ENCODE measurements at places on chromosomes 4 and X.

- peaks cover 18% of the 10 kb centered on the region for H3K4me1 ChIP-seq
- no peaks in the 10 kb centered on the region for H3K27me3 ChIP-seq
- H3K4me3 ChIP-seq: no peak overlapping the region
- H3K36me3 ChIP-seq: no peaks in the 10 kb centered on the region
- H3K27ac ChIP-seq: no peak overlapping the region
Observed at GRCh38 chr4:75004755-75005668, 72.1 kb downstream of the PARM1 start.

GRCh38 chr4:5760936-5761480, 50.0 kb downstream of the EVC start:
- no peak overlapping the region for H3K27ac ChIP-seq
- no peaks in the 10 kb centered on the region for H3K4me1 ChIP-seq
- H3K27me3 ChIP-seq: no peaks in the 10 kb centered on the region

GRCh38 chrX:113370006-113370405, 529.4 kb upstream of the AMOT start:
- no peak overlapping the region for H3K27ac ChIP-seq
- no peaks in the 10 kb centered on the region for H3K36me3 ChIP-seq
- H3K4me3 ChIP-seq: no peak overlapping the region
- DNase-seq: no peak
- no peaks in the 10 kb centered on the region for H3K27me3 ChIP-seq

- H3K4me3 ChIP-seq: no peak overlapping the region
- H3K36me3 ChIP-seq: no peaks in the 10 kb centered on the region
- DNase-seq: no peak
Observed at GRCh38 chr4:158319880-158320279, 109.6 kb downstream of the TMEM144 start.

DNA sequence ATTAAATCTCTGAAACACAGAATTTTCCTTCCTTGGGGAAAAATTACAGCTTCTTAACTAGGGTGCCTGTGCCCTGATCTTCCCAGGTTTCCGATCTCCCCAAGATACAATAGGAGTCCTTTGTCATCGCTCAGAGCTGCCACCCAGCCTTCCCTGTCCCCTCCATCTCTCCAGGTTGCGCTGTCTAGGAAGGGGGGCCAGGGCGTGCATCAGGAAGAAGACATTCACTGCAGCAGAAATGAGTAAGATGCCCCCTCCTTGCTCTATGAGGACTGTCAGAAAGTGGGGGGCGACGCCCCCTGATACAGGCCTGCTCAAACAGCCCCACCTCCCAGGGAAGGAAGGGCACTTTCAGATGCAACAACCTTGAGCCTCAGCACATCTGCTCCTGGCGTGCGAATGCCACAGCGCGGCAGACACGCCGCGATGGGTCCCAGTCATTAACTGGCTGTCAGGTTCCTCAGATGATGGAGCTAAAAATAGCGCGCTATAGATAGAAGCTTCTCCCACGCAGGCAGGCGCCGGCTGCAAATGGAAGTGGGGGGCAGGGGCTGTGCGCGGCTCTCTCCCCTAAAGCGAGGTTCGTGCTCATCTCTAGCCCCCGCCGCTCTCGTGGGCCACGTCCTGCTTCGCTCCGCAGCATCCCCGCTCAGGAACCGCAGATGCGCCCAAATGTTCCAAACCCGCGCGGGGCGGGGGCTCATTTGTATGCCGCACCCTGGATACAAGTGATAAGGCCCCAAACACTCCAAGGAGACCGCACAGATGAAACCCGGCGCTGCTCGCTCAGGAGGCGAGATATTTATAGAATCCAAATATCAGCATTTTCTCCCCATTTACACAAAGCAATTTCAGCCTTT, 57.6 kb upstream of the LGI2 start:
- H3K4me3 ChIP-seq: peak overlapping the region; percentile 39
- peaks cover 10% of the 10 kb centered on the region for H3K27me3 ChIP-seq
- H3K27ac ChIP-seq: no peak overlapping the region
- no peaks in the 10 kb centered on the region for H3K36me3 ChIP-seq

- no peaks in the 10 kb centered on the region for H3K27me3 ChIP-seq
- no peak overlapping the region for H3K4me3 ChIP-seq
- DNase-seq: no peak
- H3K4me1 ChIP-seq: no peaks in the 10 kb centered on the region
- no peak overlapping the region for H3K27ac ChIP-seq
- no peaks in the 10 kb centered on the region for H3K36me3 ChIP-seq
Observed at GRCh38 chr4:171644430-171645057, 168.7 kb upstream of the GALNTL6 start.

DNA sequence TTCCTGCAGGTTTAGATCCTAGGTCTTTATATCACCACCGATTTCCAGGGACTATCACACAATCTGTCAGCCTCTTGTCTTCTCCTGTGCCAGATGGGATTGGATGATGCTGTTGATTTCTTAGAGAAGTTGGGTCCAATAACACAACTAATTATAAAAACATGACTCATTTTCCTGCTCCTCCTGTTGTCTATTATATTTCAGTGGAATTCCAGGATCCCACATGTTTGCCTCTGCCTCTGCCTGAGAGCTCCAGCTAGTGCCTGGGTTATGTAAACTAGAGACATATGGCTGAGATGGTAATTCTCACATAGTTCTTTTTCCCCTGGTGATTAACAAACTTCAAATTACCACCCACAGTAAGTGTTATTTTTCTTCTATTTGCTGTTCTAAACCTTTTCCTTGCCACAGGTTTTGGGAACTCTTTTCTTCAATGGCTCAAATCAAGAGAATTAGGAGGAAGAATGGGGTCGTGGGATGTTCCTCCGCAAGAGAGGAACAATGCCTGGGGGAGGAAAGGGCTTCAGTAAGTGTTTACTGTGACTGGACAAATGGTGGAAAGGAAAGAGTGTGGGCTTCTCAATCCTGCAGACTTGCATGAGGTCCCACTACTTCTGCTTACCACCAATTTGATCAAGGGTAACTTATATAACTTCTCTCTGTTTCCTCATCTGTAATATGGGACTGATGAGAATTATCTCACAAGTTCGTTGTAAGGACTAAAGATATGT, 3.4 kb upstream of the HOPX start:
- H3K27ac ChIP-seq: no peak overlapping the region
- peaks cover 9% of the 10 kb centered on the region for H3K27me3 ChIP-seq
- no peak overlapping the region for H3K4me3 ChIP-seq
- H3K4me1 ChIP-seq: no peaks in the 10 kb centered on the region

- H3K4me1 ChIP-seq: no peaks in the 10 kb centered on the region
- no peaks in the 10 kb centered on the region for H3K27me3 ChIP-seq
- no peak for DNase-seq
- H3K36me3 ChIP-seq: no peaks in the 10 kb centered on the region
- H3K4me3 ChIP-seq: no peak overlapping the region
- no peak overlapping the region for H3K27ac ChIP-seq
Observed at GRCh38 chr4:55318175-55319129, 27.6 kb upstream of the SRD5A3 start.

- no peak overlapping the region for H3K27ac ChIP-seq
- peaks cover 100% of the 10 kb centered on the region for H3K36me3 ChIP-seq
- no peaks in the 10 kb centered on the region for H3K4me1 ChIP-seq
- no peak for DNase-seq
- H3K27me3 ChIP-seq: no peaks in the 10 kb centered on the region
Observed at GRCh38 chr4:1836650-1837049, 19.3 kb downstream of the LETM1 start.
